ENCODE measurements at places on chromosomes 1 and 21.

- DNase-seq = peak; percentile 35
Measured at GRCh38 chr1:55572878-55573734, 357.9 kb upstream of the USP24 start.

- no peak for DNase-seq
Measured at GRCh38 chr1:163836481-163836880, 514.7 kb downstream of the NUF2 start.

GRCh38 chr21:31614705-31615104 is 44.8 kb upstream of the SOD1 start:
- DNase-seq = no peak

GRCh38 chr1:201328576-201328975 is 45.3 kb downstream of the PKP1 start:
- no peak for DNase-seq

DNA sequence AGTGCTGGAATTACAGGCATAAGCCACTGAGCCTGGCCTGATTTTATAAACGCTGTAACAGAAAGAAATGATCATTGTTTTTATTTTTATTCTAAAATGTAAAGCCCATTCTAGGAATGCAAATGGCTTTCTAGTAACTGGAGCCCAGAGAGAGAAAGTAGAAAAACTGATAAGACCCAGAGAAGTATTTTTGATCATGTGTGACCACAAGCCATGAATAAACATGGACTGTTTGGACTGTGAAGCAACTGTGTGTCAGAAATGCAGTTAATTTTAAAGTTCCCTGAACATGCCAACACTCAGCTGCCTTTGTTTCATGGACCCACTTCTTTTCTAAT is 39.7 kb downstream of the EIF2B3 start:
- DNase-seq = no peak

GRCh38 chr1:12326986-12327385 is 97.2 kb downstream of the VPS13D start:
- DNase-seq = no peak

DNA sequence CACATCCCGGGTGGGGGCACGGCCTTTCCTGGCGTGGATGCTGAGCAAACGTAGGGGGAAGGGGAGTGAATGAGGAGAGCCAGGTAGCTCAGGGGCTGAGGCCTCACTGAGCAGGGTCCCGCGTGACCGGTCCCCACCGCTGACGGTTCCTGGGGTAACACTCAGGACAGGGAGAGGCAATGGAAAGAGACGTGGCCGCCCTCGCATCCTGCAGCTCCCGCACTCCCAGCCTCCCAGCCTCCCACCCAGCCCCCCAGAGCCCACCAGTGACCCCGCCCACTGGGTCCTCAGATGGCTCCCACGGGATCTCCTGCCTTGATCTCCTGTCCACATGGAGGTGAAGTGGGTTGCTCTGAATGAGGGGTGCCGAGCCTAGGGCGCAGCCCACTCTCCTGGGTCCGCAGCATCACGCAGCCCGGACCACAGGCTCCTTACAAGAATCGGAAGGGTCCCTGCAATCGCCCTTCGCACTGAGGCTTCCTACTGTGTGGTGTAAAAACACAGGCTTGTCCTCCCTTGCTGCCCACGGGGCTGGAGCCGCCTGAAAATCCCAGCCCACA is 2.4 kb downstream of the TSPEAR start:
- DNase-seq = no peak

DNA sequence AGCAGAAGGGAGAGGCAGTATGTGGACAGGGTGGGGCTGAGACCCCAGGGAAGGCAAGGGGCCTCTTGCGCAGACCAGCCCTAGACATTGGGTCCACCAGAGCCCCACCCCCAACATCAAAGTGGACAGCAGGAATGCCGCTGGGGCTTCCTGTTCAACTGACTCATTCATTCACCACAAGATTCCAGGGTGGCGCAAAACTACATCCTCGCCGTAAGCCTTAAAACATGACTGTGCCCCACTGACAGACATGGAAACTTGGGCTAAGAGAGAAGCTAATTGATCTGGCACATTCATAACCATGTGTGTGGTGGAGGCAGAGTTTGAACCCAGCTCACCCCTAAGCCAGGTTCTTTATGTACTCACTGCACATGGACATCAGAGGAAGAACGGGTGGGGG is 14.0 kb downstream of the COL16A1 start:
- DNase-seq = peak; percentile 92

- peak; percentile 84 for DNase-seq
Measured at GRCh38 chr1:64823691-64824476, 79.0 kb downstream of the RAVER2 start.

DNA sequence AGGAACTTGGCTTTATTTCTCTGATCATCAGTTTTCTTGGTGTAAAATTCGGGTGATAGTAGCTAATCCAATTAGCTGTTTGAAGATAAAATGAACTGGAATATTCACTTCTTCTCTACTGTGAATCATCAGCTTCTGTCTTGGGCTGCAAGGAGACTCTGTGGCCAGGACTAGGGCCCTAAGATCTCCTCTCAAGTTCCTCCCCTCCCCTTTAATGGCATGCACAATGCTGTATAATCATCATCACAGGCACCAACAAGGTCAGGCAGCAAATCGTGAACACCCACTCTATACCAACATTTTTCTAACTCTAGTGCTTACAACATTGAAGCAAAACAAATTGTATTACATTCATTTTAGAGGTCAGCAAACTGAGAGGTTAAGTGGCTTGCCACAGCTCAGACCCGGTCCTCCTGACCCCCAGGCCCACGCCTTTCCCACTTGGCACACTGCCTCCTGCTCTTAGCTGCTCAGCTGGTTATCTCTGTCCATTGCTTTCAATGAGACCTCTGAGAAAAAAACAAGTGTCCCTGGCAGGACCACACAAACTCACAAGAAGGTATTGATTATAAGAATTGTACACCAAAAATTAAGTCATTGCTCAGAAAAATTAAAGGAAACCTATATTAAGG is 31.8 kb downstream of the LRRC52 start:
- no peak for DNase-seq

DNA sequence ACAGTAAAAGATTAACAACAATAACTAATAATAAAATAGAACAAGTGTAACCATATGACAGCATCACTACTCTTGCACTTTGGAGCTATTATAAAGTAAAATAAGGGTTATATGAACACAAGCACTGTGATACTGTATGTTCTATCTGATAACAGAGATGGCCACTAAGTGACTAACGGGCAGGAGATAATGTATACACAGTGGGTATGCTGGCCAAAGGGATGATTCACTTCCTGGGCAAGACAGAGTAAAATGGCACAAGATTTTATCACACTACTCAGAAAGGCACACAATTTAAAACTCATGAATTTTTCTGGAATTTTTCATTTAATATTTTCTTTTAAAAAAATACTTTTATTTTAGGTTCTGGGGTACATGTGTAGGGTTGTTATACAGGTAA is 12.3 kb downstream of the SLC9C2 start:
- DNase-seq = peak; percentile 97

DNA sequence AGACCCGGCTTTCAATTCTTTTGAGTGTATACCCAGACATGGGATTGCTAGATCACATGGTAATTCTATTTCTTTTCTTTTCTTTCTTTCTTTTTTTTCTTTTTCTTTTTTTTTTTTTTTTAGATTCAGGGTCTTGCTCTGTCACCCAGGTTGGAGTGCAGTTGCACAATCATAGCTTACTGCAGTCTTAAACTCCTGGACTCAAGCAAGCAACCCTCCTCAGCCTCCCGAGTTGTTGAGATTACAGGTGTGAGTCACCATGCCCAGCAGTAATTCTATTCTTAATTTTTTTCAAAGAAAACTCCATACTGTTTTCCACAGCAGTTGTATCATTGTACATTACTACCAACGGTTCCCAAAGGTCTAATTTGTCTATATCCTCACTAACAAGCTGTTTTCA is 13.5 kb upstream of the RNF186 start:
- peak; percentile 46 for DNase-seq

DNA sequence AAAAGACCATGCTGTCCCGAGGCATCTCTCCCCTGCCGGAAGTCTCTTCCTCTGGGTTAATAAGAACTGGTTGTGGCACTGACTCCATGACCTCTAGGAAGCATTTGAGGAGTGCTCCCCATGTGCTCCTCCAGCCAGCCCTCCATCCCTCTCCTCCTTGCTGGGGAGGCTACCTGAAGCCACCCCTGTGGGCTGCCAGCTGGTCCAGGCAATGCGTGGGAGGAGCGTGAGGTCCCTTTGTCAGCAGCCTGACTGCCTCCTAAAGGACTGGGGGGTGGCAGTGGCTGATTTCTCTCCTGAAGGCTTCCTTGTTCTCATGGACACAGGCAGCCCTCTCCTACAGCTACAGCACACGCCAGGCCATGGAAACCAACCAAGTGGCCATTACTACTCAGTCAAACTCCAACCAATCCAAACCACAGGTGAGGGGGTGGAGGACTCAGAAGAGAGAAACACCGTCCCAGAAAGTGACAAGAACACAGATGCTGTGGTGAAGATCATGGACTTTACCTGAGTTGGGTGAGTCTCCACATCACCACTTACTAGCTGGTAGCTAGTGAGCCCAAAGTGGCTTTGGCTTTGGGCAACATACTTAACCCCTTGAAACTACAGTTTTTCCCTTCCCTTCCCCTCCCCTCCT is 35.2 kb downstream of the NENF start:
- DNase-seq = peak; percentile 33

DNA sequence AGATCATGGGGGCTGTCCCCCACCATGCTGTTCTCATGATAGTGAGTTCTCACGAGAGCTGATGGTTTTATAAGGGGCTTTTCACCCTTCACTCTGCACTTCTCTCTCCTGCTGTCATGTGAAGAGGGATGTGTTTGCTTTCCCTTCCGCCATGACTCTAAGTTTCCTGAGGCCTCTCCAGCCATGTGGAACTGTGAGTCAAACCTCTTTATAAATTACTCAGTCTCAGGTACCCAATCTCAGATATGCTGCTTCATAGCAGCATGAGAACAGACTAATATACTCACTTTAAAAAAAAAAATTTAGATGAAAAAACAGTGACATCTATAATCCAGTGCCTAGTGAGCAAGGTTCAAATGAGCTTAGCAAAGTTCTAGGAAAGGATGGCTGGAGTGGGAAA is 135.1 kb upstream of the RAB4A start:
- DNase-seq = no peak

- DNase-seq = no peak
Measured at GRCh38 chr1:69845655-69846054, 277.9 kb downstream of the LRRC7 start.

DNA sequence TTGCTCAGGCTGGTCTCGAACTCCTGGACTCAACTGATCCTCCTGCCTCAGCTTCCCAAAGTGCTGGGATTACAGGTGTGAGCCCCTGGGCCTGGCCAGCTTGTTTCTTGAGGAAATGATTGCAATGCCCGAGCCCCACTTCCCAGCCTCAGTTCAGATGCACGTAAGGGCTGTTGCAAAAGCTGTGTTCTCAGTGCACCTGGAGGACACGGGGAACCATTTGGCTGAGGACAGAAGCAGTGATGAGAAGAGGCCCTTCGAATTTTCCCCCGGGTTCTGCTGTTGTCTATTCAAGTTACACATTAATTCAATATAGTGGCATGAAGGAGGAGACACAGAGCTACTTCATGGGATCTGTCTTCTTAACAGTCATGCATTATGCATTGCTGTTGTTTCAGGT is 78.8 kb upstream of the WDR26 start:
- no peak for DNase-seq

GRCh38 chr1:208211921-208212843 is 32.0 kb downstream of the PLXNA2 start:
- DNase-seq = no peak
